Spinal cord (tissue), 10 donors: ENCODE measurements at places on chromosomes 7 and 10.

- no peak for DNase-seq
Measured at GRCh38 chr10:71205468-71205867, 6.9 kb upstream of the UNC5B start.

DNA sequence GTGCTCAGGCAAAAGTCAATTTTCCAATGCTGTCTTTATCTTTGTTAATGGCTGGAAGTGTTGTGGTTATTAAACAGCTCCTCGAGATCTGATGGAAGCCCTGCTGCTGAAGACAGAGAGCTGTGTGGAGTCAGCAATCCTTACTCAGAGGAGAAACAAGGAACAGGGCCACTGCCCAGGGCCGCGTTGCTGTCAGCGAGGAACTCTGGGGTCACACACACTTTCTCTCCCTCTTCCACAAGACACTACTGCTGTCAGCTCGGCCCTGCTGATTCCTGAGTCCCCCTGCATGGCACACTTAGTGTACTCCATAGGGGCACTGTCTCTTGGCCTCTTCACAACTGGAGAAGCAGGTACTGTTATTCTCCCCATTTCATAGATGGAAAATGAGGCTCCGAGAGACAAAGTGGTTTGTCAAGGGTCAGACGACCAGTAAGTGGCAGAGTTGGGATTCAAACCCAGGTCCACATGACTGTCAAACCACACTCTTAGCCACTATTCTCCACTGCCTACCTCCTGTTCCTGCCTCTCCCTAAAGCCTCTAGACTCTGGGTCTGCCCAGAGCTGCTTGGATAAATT is 29.3 kb upstream of the PDCD4 start:
- no peak for DNase-seq

DNA sequence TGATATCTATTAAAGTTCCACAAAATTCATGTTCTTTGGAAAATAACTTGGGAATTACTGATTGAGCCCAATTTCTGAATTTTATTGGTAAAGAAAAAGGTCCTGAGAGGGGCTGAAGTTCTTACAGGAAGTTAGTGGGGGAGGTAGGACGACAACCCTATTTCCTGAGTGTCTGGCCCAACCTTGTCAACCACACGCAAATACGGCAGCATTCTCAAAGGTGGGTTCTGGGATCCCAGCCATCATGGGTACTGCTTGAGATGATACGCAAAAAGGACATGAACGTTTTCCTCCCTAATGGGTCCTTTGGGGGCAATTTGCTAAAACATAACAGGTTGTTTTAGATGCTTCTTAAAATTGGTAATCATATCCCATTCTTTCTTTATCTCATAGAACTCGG is 2.7 kb upstream of the PDCD4 start:
- no peak for DNase-seq

DNA sequence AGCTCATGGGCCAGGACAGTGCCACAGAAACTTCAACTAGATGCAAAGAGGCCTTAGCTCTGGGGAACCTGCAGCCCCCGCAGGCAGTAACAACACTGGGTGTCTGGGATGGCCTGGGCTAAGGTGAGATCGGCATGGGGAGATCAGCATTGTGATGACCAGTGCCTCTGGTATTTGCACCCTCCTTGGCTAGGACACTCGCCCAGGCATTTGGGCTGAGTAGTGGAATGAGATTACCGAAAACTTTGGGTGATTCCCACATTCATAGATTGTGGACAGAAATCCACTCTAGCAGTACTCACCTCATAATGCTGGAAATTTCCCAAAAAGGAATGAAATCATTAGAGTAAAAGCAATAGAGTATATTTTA is 70.6 kb upstream of the ZMIZ2 start:
- no peak for DNase-seq

DNA sequence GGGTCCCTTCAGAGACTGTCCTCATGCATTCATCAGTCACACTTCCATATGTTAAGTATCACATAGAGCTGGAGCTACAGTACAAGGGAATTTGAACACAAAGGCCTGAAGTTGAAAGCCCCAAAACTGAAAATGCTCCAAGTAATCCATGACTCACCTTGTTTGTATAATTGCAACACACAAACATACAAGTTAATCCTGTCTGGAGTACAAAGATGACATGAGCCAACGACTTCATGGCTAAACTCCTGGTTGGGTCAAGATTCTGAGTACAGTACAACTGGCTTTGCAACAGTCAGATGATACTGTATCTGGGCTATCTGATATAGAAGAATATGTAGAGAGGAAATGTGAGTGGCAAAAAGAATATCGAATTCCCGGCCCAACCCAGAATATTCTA is 73.1 kb upstream of the AASS start:
- DNase-seq = no peak

- DNase-seq = peak; percentile 72
Measured at GRCh38 chr7:100509231-100509630, 25.5 kb downstream of the NYAP1 start.
